ENCODE measurements at places on chromosomes 3 and 15.

DNA sequence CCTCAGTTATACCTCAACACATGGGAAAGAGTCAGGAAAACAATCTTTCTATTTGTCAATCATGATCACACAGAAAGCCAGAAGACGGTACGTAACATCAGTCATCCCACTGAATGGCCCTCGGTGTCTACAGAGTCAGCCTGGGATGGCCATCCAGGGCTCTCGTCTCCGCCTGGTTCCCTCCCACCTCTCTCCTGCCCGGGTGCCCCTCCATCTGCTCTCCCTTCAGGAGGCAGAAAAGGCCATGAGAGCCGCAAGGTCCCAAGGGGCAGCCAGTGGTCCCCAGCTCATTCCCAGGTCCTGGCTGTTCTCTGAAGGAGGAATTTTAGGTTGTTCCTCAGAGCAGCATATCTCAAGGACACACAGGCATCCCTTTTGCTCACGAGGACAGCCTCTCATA, 4.4 kb upstream of the LRRC15 start:
- DNase-seq = no peak

GRCh38 chr3:168997488-168997887, 666.0 kb downstream of the MECOM start:
- DNase-seq = no peak

GRCh38 chr3:48662145-48662752, 437 bp downstream of the CELSR3 start:
- DNase-seq = no peak

- DNase-seq = no peak
These were observed 16.3 kb upstream of the MYZAP start for GRCh38 chr15:57575363-57575762.

DNA sequence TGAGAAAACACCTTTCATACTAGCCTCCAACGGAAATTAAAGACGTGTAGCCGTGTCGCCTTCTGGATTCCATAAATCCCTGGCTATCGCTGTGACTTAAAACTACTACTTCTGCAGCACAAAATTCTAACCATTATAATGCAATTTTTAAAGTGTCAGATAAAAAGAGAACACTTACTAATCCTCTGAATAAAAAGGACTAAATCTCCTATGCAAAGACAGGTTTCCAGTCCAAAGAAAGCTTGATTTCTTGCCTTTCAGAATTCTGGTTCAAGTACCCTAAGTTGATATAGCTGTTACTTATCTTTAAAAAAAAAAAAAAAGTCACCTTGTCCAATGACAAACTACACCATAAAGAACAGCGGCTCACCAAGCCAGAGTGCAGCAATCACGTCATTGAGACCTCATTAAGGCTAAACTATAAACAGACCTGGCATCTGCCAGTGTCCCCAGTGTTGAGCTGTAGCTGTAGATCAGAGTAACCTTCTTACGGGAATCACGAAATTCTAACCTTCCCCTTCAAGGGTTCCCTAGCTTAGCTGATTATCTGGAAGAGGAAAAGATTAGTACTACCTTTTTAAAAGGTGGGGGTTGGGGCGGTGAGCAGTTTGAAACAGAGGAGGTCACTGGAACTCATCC, 2.2 kb downstream of the ABCC5 start:
- DNase-seq = no peak

DNA sequence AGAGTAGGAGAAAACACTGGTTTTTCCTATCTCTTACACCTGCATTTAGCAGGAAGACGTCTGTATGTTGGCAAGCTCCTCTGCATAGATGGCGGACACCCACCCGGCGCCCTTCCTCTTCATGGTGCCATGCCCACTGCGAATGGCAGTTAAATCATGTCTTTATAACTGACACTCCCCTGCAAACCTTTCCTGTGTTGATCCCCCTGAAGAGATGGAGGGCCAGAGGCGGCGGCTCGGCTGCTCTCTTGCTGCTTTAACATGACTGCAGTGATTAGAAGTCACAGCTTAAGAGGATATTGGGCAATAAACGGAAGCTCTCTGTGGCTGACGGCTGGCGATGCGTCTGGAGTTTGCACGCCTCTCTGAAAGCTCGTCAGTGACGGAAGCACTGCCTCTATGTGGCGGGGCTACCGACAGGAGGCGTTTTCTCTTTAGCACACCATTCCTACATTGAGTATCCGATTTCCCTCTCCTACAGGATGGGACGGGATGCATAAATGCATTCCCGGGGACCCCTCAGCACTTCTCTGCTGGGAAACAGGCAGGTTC, 25.5 kb upstream of the SNRPA1 start:
- no peak for DNase-seq
